ENCODE measurements at places on chromosomes 3 and 15.

DNA sequence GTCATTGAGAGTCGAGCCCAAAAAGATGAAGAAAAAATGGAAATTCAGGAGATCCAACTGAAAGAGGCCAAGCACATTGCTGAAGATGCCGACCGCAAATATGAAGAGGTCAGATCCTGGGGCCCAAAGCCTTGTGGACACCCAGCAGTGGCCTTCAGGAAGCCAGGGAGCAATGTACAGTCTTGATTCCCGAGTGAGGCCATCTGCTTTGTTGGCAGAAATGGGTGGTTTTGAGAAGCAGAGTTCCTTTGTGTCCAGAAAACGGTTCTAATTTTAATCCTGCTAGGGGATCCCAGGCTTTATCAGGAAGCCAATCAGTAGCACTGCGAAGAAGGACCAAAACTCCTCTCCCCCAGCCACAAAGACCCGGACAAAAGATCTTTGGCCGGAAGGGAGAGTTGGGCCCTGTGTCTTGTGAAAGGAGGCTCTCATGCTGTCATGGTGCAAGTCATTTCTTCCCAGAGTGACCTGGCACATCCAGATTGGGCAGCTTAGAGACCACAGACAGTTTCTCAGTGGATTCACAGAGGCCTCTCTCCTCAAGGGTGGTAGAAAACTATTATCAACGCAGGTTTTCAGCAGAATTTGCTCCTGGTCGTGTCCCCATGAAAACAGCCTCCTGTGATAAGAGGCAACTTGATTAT is 17.1 kb downstream of the TPM1 start:
- DNase-seq = no peak

DNA sequence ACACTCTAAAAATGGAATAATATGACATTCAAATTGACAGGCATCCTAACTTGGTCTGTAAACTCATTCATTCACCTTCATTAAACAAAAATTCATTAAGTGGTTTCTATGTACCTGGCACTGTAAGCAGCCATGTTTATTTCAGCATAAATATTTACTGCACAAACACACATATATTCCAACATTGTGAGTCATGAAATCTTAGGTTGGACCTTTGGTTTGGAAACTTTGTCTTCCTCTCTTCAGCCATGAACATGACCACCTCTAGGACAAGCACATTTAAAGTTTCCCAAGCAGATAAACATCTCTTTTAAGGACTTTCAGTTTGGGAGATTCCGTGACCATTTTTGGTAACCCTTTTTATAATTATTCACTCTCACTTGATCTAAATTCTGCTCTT is 131.8 kb downstream of the TPRG1 start:
- no peak for DNase-seq

DNA sequence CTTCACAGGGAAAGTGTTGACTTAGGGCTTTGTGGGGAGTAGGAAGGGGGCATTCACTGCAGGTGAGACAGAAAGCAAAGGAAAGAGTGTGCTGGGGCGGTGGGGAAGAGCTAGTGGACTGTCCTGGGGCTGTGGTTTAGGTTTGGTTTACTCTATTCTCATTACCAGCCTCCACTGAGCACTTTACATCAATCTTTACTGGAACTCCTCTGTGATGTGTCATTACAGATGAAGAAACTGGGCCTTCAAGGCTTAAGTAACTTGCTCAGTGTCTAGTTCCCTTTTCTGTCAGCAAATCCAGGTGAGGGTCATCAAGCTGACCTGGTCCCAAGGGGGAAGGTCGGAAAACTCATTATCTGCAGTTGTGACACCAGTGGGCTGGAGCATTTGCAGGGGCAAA is 120.2 kb upstream of the PFN2 start:
- DNase-seq = no peak

GRCh38 chr15:94546808-94547207 is 315.4 kb downstream of the MCTP2 start:
- no peak for DNase-seq

DNA sequence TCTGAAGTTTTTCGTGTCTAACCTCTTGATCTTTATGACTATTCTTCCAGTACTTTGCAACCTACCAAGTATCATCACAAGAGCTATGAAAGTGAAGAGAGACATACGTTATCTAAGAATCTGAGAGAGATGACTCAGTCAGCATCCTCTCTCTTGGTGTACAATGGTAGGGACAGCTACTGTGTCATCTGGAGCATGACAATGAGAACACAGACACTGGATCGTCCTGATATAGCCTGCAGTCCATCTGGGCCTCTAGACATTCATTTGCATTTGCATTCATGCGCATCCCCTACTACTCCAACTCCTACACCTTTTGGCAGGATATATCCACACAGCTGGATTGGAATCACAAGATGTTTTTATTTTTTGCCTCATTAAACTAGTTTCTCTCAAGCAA is 115.2 kb downstream of the PEX5L start:
- no peak for DNase-seq

- DNase-seq = no peak
Measured at GRCh38 chr3:195129072-195129643, 141.8 kb downstream of the XXYLT1 start.

DNA sequence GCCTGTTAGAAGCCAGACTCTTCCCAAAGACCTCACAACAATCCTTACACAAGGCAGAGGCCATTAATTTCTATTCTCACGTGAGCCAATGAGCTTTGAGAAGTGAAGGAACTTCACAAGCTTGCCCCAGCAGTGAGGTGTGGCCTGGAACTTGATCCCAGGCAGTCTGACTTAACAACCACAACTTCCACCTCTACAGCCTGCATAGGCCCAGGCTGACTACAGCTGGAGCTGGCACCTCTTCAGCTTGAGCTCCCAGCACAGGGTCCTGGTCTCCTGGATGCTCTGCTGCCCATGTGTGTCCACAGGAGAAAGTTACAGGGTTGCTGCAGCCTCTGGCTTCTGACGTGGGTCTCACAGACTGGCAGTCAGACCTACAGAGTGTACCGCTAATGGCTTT is 111.0 kb downstream of the ERC2 start:
- DNase-seq = no peak

DNA sequence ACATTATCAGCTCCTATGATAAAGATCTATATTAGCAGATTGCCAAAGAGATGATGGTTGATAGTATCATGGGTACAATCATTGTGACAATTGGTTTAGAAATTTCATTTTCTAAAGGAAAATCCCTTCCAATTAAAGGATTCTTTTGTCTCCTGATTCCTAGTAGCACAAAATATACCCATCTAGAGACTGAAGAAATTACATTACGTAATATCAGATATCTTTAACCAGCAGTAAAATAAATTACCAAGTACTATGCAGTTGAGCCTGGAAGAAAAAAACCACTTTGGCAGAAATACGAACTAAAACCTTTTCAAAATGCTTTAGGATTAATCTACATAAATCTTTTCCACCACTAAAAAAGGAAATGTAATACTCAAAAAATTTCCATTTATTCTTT is 35.6 kb upstream of the SHC4 start:
- no peak for DNase-seq

DNA sequence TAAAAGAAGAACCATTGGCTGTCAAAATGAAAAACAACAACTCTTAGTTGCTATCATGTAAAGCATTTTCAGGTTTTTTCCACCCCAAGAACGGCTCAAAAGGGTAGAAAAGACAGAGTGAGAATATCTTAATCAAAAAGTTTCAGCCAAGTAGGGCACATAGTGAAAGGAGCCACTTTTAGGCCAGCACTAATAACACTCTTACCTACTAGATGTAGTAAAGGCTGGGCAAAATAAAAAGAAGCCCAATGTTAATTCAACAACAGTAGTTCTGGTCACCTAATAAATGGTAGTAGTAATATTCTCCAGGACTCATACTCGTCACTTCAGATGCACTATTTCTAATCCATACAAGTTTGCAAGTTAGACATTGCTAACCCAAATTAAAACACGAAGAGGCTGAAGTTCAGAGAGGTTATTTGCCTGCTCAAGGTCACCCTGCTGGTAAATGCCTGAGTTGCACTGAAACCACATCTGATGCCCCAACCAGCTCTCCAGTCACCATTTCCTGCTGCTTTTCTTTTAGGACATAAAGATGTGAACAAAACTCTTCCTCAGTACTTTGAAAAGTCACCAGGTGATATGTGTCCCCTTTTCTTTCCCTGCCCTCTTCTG is 7.5 kb downstream of the GOLIM4 start:
- DNase-seq = no peak

GRCh38 chr3:9169956-9170850 is 79.2 kb downstream of the SRGAP3 start:
- no peak for DNase-seq

GRCh38 chr15:25059698-25060471 is 105.1 kb downstream of the SNRPN start:
- DNase-seq = no peak

- no peak for DNase-seq
Measured at GRCh38 chr3:156626104-156626503, 48.3 kb upstream of the TIPARP start.

DNA sequence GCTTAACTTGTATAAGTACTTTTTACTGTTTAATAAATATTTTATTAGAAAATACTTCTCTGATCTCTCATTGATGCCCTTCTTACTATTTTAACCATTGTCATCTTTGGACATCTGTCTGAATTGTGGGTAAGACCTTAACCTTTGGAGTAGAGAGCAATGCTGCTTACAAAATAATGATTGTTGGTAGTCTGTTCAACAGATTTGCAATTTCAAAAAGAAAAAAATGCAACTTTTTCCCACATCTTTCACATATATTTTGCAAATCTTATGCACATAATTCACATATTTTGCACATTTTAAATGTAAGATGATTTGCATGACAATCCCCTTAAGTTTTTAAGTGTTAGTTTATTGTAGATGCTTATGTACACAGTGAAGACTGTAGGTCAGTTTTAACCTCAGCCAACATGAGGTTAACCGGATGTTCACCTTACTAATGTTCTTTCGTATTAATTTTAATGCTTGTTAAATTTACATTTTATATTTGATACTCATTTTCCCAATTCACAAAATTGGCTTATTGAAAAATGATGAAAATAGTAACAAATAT is 16.7 kb downstream of the C3orf38 start:
- no peak for DNase-seq

GRCh38 chr3:52245322-52246263 is at the start of gene PPM1M:
Gene PPM1M, plus strand, starts transcription at chr3:52245759. Its CDS starts 66 bp downstream, at chr3:52245825.
- DNase-seq = no peak

DNA sequence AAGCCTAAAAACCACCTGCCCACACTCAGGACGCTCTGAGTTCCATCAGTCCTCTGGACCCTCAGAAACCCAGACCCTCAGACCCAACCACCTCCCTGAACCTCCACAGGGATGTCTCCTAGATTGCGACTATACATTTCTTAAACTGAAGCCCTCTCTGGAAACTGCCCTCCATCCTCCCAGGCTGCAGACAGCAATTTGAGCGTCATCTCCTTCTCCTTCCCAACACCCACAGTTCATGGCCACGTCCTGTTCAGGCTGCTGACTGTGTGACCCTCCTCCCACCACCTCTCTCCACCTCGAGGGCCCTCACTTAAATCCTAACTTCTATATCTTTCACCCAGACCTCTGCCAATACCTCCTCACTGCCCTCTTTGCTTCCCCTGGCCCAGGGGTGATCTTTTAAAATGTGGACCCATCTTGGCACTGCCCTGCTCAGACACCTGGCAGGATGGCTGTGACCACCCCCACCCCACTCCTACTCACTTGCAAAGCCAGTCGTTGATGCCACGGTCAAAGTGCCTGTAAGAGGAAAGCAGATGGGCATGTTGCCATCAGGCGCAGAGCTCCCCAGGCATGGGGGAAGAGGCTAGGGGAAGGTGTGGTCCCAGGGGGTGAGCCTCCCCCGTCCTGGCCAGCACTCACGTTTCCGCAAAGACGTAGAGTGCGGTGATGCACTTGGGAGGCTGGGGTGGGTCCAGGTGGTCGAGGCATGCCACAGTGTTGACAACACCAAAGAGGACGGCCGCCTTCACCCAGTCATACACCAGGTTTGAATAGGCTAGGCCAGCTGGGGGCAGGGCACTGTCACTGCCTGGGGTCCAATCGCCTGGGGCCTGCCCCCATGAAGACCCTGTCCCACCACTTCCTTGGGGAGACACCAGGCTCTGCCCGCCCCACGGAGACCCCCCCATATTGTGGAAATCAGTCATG is 6.0 kb downstream of the HHATL start:
- DNase-seq = no peak

DNA sequence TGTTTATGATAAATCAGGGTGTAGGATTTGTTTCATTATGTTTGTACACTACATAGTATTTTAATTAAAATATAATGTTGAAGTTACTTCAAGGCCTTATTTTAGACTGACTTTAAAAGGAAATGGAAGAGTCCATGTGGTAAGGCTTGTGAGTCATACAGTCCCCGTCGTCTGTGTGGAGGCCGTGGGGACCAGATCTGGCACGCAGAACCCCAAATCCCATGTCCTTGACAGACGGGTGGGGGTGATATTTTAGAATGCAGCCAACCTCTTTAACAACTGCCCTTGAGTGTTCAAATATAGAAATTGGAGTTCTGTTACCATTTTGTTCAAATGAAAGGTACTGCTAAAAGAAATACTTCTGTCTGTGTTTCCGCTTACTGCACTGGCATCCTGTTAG is 35.8 kb downstream of the ABHD17C start:
- DNase-seq = no peak

DNA sequence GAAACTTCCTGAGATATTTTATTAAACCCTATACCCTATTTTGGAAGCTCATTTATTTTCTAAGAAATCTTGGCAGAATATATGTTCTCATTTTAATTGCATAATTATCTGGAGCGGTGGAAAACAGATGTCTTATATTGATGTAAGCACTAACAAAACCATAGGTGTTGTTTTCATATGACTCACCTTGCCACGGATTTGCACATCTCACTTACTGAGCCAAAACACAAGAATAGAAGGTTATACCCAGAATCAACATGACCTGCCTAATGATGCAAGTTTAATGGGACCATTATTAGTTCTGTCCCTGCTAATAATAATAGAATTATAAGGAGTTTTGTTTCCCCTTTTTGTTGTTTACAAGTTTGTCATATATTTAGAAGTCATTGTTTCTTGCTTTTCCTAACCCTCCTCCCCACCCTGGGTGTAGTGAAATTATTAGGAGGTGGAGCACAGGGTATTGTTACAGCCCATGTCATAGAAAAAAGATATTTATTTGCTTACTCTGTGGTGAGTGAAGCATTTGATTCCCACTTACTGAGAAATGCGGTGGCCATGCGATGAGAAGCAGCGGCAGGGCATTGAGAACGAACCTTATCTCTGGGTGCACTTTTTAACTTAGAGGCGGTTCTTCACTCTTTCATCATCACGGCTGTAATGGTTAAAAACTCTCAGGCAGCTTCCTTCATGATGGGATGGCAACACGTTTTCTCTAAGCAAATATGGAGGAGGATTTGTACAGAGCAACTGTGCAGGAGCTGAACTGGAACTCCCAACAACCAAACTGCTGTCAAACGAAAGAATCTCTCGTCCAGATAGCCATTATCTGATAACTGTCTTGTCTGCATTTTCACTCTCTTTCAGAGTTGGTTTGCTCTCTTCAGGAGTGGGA is 521 bp downstream of the IL5RA start:
- DNase-seq = no peak

- DNase-seq = no peak
Measured at GRCh38 chr3:69299344-69299743, 86.5 kb downstream of the FRMD4B start.

DNA sequence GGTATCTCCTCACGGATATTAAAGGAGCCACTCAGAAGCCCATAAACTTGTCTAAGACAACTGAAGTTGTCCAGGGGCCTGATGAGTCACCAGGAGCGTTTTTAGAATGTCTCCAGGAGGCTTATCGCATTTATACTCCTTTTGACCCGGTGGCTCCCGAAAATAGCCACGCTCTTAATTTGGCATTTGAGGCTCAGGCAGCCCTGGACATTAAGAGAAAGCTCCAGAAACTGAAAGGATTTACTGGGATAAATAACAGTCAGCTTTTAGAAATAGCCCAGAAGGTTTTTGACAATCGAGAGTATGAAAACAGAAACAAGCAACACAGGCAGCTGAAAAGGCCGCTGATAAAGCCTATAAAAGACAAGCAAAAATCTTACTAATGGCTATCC is 4.1 kb downstream of the DET1 start:
- DNase-seq = no peak
